ENCODE measurements at places on chromosomes 5 and 9.

- DNase-seq: peak; percentile 77
These were observed 40.0 kb downstream of the NACC2 start for GRCh38 chr9:136054798-136055714.

DNA sequence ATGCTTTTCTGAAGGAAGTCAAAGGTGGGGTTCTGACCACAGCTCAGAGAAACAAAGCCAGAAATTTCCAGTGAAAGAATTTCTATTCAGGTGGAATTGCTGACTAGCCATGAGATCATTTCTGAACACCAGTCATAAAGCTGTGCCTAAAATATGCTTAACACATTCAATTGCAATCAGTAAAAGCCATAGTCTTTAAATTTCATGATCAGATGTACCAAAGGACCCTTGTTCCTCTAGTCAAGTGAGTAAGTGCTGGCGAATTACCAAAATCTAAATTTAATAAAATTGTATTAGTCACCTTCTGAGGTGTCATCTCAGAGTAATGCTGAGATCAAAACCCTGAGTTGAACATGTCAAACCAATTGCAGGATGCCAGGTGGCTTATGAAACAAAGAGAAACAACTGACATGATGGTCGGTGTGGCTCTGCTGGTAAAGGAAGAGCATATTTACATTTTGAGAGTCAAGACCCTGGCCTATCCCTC is 334.2 kb upstream of the CCNH start:
- no peak for DNase-seq

DNA sequence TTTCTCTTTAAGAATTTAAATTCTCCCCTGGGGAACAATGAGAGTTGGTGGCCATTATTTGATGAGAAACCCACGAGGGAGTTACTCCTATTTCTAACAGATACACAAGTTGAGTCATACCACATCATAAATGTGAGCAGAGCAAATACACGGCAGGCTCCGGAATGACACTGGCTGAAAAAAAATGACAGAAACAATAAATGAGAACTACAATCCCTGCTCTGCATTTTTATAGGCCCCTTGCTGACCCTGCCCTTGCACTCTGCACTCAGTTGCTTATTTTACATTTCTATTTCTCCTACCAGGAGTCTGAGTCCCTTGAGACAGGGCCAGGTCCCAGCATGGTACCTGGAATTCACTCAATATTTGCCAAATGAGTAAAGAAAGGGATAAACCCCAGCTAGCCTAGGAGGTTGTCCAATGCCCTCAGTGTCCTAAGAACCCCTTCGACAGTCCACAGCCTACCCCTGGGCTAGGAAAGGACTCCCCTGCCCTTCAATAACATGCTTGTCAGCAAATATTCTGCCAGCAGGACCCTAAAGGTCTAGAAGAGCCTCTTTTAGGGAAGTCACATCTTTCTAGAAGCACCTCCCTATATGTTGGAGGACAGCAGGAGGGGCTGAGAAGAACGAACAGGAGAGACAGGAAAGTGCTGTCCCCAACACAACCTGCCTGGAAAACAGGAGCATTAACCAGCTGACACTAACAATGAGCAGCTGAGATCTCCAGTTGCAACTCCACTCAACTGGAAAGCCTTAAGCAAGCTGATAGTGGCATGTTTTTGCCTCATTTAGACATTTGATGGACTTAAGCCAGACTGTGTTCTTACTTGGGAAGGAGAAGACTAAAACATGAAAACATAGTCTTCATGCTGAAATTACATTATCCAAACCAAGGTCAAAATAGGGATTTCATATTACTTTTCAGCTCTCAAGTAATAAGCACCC is 191.2 kb downstream of the ACTL7B start:
- DNase-seq: no peak

DNA sequence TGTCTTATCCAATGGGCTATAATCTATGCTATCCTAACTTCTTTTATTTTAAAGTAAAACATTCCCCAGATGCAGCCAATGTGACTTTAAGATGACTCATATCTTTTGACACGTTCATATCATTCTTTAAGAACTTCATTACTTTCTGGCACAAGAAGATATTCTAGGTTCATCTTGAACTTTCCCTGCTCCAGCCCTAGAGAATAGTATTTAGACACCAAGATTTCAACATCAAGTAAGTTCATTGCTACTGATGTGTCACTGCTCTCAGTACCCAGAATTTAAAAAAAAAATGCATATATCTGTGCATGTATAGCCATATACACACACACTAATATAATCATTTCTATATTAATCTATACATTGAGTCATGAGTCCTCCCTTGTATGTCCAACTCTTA is 175.2 kb downstream of the SAXO1 start:
- DNase-seq: no peak

DNA sequence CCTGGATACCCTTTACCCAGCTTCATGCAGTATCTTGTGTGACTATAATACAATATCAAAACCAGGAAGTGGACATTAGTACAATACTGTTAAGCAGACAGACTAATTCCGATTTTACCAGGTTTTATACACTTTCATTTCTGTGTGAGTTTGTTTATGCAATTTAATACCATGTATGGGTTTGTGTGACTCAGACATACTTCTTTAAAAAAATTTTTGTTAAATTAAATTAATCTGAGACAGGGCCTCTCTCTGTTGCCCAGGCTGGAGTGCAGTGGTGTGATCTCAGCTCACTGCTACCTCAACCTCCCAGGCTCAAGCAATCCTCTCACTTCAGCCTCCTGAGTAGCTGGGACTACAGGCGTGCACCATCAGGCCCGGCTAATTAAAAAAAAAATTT is 156.8 kb downstream of the GAPVD1 start:
- DNase-seq: no peak

DNA sequence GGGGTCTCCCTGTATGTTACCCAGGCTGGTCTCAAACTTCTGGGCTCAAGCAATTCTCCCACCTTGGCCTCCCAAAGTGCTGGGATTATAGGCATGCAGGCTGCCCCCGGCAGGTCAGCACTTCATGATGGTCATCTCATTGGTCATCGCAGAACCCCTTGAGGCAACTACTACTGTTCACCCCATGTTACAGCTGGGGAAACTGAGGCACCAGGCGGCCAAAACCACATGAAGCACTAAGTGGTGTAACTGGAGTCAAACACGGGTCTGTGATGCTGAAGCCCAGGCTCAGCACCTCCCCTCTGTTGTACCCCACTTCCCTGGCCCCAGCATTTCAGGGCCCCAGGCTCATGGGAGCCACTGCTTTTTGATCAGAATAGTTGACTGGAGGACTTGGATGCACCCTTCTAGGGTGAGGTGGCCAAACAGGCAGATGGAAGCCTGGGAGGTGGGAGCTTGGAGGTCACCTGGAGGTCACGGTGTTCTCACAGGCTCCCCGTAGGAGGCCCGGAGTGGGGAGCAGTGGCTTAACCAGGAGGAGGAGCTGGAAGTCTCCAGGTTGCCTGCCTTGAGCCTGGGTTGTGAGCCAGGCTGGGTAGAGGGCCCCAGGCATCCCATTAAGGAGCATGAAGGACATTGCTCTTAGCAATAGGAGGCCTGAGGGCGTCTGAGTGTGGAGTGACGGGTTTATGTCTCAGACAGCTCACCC is 57.3 kb upstream of the RPL26L1 start:
- DNase-seq: no peak

DNA sequence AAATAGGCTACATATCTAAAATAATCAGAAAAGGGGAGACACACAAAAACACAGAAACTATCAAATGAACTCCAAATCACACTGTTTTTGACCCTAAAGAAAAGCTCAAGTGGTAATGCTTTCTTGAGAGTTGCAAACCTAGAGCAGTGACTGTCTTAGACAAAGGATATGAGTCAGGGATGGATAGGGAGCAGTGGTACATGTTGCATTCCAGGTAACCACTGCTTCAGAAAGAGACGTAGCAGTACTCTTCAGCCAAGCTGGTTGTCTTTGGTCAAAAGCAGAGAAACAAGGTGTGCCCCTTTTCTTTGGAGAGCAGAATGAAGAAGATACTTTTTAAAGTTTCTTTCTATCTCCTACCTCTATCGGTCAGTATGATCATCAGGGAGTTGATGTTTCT is 1003.6 kb downstream of the CDH9 start:
- no peak for DNase-seq

DNA sequence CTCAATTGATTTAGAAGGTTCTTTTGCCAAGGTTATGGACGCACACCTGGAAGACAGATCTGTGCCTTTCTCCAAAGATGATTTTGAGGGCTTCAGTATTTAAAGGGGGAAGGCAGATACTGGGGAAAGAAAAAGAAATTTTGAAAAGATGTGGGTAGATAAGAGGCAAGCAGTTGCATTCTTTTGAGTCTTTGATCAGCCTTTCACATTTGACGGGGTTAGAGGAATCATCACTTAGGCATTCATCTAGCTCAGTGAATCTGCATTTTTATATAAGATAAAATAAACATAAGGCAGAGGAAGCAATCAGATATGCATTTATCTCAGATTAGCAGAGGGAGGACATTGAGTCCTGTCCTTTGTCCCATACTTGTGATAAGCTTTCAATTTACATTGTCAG is 243.4 kb upstream of the RAI14 start:
- DNase-seq: no peak

DNA sequence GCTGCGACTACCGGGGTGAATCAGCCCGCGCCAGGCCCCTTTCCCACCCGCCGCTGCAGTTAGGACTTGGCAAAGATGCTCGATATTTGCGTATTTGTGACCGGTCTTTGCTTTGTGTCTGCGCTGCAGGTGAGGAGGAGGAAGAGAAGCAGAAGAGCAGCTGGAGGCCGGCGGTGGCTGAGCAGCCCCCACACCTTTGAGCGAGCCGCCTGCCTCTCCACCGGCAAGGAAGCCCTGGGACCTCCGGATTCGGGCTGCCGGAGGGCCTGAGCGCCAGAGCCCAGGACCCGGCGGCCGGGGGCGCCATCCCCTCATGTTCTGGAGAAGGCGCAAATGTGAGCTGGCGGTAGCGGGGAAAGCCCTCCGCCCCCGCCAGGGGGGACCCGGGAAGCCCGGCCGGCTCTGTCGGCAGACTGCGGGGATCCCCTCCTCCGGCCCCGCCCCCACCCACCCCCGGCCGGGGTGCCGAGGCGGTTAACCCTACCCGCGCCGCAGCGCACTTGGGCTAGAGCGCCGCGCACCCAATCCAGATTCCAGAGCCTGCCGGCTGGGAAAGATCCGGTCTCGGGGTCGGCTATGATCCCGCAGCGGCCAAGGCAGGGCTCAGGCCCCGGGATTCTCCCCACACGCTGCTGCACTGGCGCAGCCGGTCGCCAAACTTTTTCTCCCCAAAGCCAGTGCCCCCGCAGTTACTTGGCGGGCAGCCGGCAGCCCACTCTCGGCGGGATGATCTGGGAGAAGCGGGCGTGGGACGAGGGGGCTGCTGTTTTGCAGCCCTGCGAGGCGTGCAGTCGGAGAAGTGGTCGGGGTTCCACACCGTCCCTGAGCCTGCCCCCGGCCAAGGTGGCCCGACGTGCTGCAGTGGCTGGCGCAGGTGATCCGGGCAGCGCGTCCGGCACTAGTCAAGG is 800 bp upstream of the KCNN2 start:
- no peak for DNase-seq

DNA sequence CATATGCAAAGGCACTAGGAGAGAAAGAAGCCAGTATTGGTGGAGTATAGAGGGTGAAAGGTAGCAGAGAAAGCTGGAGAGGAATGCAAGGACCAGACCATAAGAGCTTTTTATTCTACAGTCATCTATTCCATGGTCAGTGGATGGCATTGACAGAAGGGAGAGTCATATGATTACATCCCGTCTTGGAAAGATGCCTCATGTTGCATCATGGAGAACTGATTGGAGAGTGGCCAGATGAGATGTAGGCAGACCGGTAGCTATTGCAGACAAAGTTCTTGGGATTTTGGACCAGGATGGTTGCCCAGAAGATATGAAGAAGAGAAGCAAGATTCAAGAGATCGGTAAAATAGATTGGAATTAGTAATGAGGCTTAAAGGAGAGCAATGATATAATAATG is 260.7 kb downstream of the CHSY3 start:
- DNase-seq: no peak

- no peak for DNase-seq
These were observed 150.1 kb downstream of the RNF180 start for GRCh38 chr5:64315778-64316177.

DNA sequence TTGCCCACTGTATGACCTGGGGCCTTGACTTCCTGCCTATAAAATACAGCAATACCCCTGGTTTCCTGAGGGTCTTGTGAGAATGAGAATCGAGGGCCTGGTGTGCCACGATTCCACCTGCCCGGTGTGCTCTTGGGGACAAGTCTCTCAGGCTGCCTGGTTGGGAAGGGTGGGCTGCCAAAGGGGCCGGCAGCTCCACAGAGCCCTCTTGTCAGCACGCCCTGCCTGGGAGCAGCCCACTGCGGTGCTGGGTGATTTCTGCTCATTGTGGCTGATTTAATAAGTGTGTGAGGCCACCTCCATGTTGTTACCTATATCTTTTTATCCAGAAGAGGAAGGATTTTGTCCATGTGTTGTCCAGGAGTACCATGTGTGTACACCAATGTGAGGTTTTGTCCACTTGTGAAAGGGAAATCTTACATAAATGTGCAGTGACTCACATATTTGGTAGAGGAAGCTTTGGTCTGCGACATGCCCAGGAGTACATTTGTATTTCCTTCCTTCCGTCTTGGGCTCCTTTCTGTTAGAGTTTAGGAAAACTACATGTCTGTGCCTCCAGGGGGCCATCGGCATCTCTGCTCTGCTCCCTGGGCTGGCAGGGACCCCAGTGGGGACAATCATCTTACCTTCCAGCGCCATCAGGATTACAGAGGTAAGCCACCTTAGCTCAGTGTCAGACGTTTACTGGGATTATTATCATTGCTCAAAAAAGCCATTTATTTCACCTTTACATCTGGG is 108.6 kb downstream of the PHF2 start:
- peak; percentile 78 for DNase-seq

DNA sequence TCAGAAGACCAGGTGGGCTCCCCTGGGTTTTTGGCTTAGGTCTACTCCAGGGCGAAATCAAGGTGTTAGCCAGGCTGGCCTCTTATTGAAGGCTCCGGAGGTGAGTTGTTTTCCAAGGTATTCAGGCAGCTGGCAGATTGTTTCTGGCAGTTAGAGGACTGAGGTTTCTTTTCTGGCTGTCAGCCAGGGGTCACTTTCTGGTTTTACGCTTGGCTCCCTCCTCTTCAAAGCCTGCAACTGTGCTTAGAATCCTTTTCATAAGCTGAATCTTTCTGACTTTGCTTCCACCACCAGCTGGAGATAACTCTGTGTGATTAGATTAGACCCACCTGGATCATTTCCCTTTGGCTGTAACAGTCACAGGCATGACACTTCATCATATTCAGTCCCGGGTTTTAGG is 24.6 kb downstream of the RFK start:
- no peak for DNase-seq

DNA sequence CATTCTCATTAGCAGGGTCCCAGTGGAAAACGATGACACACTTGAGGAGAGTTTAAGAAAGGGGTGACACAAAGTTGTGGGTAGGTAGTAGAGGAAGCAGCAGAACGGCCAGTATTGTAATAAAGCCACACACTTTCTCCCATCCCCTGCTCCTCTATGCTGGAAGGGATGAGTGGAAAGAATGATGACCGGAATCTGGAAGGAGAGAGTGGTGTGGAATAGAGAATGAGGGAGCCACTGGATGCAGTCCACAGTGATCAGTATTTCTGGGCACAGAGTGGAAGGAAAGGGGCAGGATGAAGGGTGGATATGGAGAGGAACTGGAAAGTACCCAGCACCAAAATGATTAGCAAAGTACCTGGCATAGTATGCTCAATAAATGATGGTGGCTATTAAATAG is 133.8 kb upstream of the DAB2 start:
- no peak for DNase-seq

GRCh38 chr5:140239939-140240700 is 62.8 kb downstream of the PFDN1 start:
- peak; percentile 88 for DNase-seq

GRCh38 chr5:76145945-76146344 is 62.8 kb downstream of the SV2C start:
- no peak for DNase-seq

GRCh38 chr5:100165309-100165708 is 369.9 kb upstream of the FAM174A start:
- no peak for DNase-seq

All from osteocyte (in vitro differentiated cells).